ENCODE measurements at places on chromosomes 7 and 10. TPM values are rescaled to one million over a fixed set of nuclear protein-coding genes. Genes with fewer than 3 reads are reported as not detected.

DNA sequence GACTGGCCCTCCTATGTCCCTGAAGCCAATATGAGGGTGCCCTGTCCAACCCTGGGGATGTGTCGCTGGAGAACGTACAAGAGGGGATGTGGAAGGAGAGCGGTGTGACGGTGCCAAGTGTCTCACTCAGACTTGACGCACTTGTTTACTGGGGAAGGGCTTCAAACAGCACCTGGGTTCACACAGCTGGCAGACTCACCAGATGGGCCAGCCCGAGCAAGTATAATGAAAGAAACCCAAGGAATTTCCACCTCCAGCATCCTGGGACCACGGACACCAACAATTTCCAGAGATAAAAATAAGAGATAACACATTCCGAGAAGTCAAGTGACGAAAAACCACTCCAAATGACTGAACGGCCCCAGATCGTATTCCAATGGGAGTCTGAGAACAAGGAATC lies 5.3 kb downstream of the ATP5MF start:
- DNase-seq, result no peak

DNA sequence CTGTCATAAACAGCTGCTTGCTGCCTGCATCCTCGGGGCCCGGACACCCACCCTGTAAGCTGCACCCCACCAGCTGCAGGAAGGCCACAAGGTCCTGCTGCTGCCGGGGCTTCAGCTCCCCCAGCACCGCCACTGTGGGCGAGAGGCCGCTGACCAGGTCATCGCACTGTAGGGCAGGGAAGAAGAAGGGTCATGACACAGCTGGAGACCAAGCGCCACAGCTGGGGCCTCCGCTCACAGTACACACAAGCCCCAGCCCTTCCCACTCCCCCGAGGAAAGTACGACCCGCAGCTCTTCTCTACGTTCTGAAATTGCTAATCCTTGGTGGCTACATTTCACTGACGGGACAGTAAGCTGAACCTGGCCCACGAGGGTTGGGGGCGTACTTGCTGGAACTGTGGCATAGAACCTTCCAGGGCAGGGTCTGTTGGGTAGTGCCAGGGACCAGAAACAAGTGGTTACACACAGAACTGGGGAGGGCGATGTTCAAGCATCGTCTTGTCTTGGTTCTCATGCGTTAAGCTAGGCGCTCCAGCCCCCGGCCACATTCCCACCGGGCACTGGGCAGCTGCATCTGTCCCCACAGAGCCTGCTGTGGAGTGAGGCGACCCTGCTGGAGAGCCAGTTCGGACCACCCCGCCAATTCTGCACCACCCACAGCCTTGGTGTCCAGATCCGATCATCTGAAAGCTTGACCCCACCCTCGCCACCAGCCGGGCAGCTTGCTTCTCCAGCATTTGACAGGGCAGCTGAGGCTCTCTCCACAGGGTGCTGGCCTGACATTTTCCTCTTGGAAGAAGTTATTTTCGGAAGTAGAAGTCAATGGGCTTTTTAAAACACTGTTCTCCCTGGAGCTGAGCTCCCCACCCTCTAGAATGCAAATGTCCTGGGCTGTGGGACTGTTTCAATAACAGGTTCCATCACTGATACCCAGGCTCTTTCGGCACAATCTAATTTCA lies 50.8 kb downstream of the GSDME start:
- no peak for DNase-seq

- no peak for DNase-seq
Measured at GRCh38 chr7:113113912-113114311, 4.4 kb downstream of the SMIM30 start.

DNA sequence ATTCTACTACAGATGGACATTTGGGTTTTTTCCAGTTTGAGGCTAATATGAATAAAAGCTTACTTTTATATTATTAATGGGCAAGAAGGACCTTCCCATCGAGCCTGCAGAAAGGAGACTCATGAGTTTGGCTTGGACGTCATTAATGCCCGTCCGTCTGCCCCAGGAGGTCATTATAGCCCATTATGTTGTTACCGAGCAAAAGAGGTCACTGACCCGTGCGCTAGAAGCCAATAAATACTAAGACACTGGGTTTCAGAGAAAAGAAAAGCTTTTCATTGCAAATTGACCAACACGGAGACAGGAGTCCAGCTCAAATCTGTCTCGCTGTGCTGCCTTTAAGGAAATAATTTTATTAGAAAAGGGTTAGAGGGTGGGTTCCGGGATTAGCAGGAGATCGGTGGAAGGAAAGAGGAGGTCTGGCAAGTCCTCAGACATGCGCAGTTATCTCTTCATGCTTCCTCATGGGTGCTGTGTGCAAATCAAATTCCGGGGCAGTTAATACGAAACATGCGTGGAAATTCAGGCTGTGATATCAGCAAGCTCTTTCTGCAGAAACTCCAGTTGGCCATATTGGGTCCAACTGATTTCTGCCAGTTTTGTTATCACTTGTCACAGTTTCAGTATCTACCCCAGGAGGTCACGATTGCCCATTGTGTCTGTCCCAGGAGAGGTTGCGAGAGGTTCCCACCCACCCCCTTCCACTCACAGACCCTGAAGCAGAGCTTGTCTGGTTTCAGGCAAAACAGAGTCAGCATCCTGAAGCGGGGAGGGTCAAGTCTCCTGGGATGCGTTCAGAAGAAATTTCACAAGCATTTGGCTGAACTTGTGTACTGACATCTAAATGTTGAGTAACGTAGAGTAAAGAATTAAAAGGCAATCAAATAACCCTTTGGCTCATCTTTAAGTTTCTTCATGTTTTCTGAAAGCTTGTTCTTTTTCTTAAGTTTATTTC lies 1.1 kb upstream of the GALNTL5 start:
- DNase-seq, result no peak

DNA sequence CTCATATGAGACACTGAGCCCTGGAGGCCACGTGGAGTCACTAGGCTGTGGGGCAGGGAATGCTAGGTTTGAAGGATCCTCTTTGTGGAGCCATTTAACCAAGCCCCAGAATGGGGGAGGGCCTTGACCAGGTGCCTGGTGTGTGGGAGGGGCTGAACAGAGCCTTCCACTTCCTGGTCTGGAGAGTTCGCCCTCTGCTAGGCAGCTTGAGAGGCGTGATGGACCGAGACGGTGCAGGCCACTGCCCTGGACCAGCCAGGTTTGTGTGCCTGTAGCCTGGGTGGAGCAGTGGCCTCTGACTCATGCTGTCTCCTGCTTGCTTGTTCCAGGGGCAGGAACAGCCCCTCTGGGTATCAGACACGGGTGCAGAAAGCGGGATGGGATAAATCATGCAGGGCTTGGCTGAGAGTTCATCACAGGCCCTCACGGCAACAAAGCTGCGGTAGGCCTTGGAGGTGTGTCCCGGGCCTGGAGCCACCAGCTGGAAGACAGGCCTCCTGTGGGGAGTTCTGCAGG lies 27.4 kb downstream of the ADAMTS14 start:
- peak; percentile 64 for DNase-seq

DNA sequence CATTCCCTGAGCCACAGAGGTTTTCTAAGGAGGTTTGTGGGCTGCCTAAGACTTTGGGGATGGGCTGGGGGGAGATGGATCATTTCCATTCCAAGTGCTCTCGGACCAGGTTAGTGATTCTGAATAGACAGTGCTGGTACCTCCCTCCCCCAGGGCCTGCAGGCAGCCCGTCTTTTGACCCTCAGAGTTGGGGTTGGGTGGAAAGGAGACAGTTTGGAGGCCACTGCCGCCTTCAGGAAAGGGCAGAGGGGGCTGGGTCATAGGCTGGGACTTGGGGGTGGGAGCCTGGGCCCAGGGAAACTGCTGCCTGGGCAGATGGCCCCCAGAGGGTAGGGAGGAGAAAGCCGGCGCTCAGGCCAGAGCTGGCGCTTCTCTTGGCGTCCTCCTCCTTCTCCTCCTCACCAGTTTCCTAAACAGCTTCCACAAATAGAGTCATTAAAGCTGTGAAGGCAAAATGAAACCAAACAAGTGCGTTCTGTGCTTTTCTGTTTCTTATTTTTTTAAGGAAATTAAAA lies 4.4 kb downstream of the UNC5B start:
- peak; percentile 39 for DNase-seq

Gene SEMA3A
- 1.3 TPM for total RNA-seq

Gene RSPH10B
- total RNA-seq, result not detected

Gene CTNNA3
- 3.3 TPM for total RNA-seq

- DNase-seq, result no peak
Measured at GRCh38 chr7:122803323-122803722, 82.9 kb downstream of the CADPS2 start.

GRCh38 chr10:29007748-29008610 lies 280.9 kb upstream of the LYZL1 start:
- DNase-seq, result no peak

GRCh38 chr10:543131-543530 lies 146.3 kb downstream of the DIP2C start:
- no peak for DNase-seq

Gene MMP21
- total RNA-seq, result not detected

Gene NCF1
- total RNA-seq, result 5.2 TPM

DNA sequence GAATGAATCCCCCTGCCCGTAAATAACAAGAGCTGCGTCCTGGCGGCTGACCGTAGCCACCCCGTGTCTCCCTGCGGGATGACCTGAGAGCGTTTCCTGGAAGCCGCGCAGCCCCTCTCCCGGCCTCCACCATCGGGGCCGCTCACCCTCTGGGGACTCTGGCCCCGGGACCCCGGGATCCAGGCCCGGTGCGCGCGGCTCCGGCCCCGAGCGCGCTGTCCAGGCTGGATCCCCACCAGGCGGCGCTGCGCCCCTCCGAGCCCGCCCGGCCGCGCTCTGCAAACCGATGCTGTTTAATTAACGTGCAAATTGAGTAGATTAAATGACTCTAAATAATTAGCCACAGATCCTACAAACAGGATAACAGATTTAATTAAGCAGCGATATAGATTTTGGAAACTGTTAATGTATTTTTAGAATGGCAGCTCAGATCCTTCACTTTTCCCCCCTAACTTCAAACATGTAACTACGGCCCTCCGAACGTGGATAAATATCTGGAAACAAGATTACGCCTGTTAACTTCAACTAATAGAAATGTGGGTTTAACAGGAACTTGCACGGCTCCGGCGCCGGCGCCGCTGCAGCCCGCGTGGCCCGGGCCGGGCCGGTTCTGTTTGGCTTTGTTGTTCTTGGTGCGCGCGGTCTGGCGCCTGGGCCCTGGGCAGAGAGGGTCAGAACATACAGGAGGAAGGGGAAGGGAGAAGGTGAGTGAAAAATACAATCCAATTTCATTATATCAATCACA lies 7.1 kb upstream of the UNCX start:
- no peak for DNase-seq

- no peak for DNase-seq
Measured at GRCh38 chr10:35433851-35434426, 97.6 kb downstream of the CCNY start.

GRCh38 chr10:44293306-44293778 lies 91.6 kb downstream of the CXCL12 start:
- DNase-seq, result no peak

GRCh38 chr10:86755740-86756510 lies 494 bp upstream of the BMPR1A start:
- DNase-seq, result peak; percentile 94

DNA sequence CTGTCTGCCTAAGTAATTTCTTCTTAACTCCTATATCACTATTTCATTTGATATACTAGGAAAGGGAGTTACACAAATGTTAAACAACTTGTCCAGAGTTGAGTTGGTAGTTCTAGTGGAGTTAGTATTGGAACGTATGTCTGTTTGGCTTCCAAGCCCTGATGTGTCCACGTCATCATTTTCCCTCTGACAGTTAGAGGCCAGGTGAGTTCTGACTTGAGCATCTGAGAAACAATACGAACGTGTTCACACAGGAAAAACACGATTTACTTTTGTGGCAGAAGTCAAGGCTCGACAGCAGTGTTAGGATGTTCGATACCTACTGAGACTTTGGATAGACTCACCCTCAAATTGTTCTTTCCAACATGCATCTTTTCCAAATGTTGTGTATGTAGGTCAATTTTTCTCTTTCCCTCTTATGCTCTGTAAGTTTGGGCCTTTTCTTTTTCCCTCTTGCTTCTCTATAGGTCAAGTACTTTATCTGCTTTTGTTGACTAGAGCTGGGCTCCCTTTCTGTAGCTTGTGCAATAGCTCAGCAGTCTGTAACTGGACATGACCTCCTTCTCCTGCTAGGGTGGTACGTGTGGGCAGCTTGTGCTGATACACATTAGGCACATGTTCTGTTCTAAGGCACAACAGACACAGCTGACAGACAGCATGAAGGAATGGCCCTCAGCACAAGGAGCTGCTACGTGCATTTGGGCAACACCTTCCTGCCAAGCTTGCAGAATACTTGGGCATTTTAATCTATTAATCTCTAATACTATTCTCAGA lies 222.9 kb downstream of the PTEN start:
- no peak for DNase-seq

GRCh38 chr10:89213191-89213808 lies 6.2 kb upstream of the CH25H start:
- DNase-seq, result no peak

GRCh38 chr10:76558586-76558985 lies 1079.0 kb downstream of the KCNMA1 start:
- DNase-seq, result no peak

Gene PRR15
- 23.1 TPM for total RNA-seq

Gene RRP12
- 29.2 TPM for total RNA-seq

DNA sequence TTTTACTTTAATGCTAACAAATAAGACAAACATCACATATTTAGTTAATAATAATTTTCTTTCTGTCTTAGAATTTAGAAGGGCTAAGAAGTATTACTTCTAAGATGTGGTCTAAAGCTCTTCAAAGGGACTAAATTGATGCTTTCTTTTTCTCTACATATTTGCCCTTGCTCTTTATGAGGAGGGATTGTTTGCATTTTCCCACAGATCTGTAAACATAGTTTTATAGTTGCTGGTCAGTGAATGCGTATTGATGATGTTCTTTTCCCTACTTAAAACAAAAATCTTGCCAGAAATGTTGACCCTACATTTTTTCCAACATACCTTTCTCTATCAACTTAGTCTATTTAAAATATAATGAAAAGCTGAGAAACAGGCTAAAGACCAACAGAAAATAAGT lies 372.4 kb upstream of the LRGUK start:
- no peak for DNase-seq

GRCh38 chr10:69340695-69341094 lies 62.4 kb downstream of the HK1 start:
- DNase-seq, result no peak

Gene KIAA1549
- 3.3 TPM for total RNA-seq

Gene PSMC2
- 81.7 TPM for total RNA-seq

Gene MCM10
- total RNA-seq, result 1.3 TPM

DNA sequence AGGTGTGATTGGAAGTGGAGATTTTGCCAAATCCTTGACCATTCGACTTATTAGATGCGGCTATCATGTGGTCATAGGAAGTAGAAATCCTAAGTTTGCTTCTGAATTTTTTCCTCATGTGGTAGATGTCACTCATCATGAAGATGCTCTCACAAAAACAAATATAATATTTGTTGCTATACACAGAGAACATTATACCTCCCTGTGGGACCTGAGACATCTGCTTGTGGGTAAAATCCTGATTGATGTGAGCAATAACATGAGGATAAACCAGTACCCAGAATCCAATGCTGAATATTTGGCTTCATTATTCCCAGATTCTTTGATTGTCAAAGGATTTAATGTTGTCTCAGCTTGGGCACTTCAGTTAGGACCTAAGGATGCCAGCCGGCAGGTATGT lies 13.6 kb downstream of the STEAP2 start:
- DNase-seq, result no peak

- no peak for DNase-seq
Measured at GRCh38 chr7:151416112-151416940, 6.5 kb upstream of the WDR86 start.

Gene HHEX
- 40.4 TPM for total RNA-seq

Gene KLF14
- total RNA-seq, result not detected

Gene FZD8
- total RNA-seq, result 1.6 TPM

All from Peyer's patch (tissue), 4 donors.